Fibroblast of the aortic adventitia (primary cell): ENCODE measurements at places on chromosomes 6 and 20. TPM values are rescaled to one million over a fixed set of nuclear protein-coding genes. Genes with fewer than 3 reads are reported as not detected.

TSBP1 gene
- total RNA-seq = not detected in 2 replicates

LPA gene
- total RNA-seq = not detected in 2 replicates

GHRH gene
- total RNA-seq = not detected in 2 replicates

AVP gene
- not detected in 2 replicates for total RNA-seq

ZSCAN26 gene
- total RNA-seq = 8.7 and 20.8 TPM in 2 replicates

DNMT3B gene
- total RNA-seq = 1.1 and 3.3 TPM in 2 replicates

TREM1 gene
- 0.36 TPM in 1 of 2 replicates, not detected in the other for total RNA-seq

SEMG1 gene
- total RNA-seq = not detected in 2 replicates

TRAPPC3L gene
- 0.45 TPM in 1 of 2 replicates, not detected in the other for total RNA-seq

GPR6 gene
- not detected in 2 replicates for total RNA-seq

HLA-DQB1 gene
- not detected in 2 replicates for total RNA-seq

GNRH2 gene
- not detected in 2 replicates for total RNA-seq

PHACTR1 gene
- total RNA-seq = 0.49 and 0.99 TPM in 2 replicates

CCN5 gene
- 67.9 and 266 TPM in 2 replicates for total RNA-seq

GJA1 gene
- 245 and 251 TPM in 2 replicates for total RNA-seq

SNAP25 gene
- total RNA-seq = 0.65 and 3.1 TPM in 2 replicates

TAGAP gene
- total RNA-seq = not detected in 2 replicates

LAMA4 gene
- total RNA-seq = 306 and 904 TPM in 2 replicates

SPTLC3 gene
- total RNA-seq = 6.8 and 30.6 TPM in 2 replicates

USP49 gene
- total RNA-seq = 2.7 and 11.2 TPM in 2 replicates

ZSCAN23 gene
- total RNA-seq = 6.7 and 12.0 TPM in 2 replicates

SASH1 gene
- total RNA-seq = 59.5 and 60.2 TPM in 2 replicates

EYA2 gene
- 0.57 and 1.6 TPM in 2 replicates for total RNA-seq

BFSP1 gene
- 1.3 and 3.5 TPM in 2 replicates for total RNA-seq

GNAS-AS1 gene
- 0.25 and 0.81 TPM in 2 replicates for total RNA-seq

NNAT gene
- total RNA-seq = 0.36 and 2.8 TPM in 2 replicates

GSTA4 gene
- total RNA-seq = 46.3 and 89.6 TPM in 2 replicates

EEF1A2 gene
- 0.18 TPM in 1 of 2 replicates, not detected in the other for total RNA-seq

DZANK1 gene
- 0.99 and 1.5 TPM in 2 replicates for total RNA-seq

DUSP15 gene
- total RNA-seq = 9.9 TPM in 1 of 2 replicates, not detected in the other

SLC24A3 gene
- 0.57 TPM in 1 of 2 replicates, not detected in the other for total RNA-seq

SIRPA gene
- 12.2 and 18.3 TPM in 2 replicates for total RNA-seq

AGER gene
- 0.16 and 0.18 TPM in 2 replicates for total RNA-seq

DST gene
- 505 and 613 TPM in 2 replicates for total RNA-seq

C6orf89 gene
- 23.8 and 58.2 TPM in 2 replicates for total RNA-seq

SMIM28 gene
- not detected in 2 replicates for total RNA-seq

KIF13A gene
- 53.2 and 86.8 TPM in 2 replicates for total RNA-seq

CD24 gene
- 1.7 and 4.5 TPM in 2 replicates for total RNA-seq

TGM3 gene
- total RNA-seq = 0.08 TPM in 1 of 2 replicates, not detected in the other

PACRG gene
- total RNA-seq = 0.63 and 2.9 TPM in 2 replicates

ZSCAN16 gene
- 2.9 and 4.2 TPM in 2 replicates for total RNA-seq

LGSN gene
- not detected in 2 replicates for total RNA-seq

SMLR1 gene
- not detected in 2 replicates for total RNA-seq

GPSM3 gene
- total RNA-seq = 0.90 TPM in 1 of 2 replicates, not detected in the other

APOBEC2 gene
- 0.16 TPM in 1 of 2 replicates, not detected in the other for total RNA-seq

PRSS16 gene
- not detected in 2 replicates for total RNA-seq

MYL9 gene
- total RNA-seq = 43.6 and 50.0 TPM in 2 replicates

PRRC2A gene
- 24.0 and 68.0 TPM in 2 replicates for total RNA-seq

IRF4 gene
- 2.3 TPM in 1 of 2 replicates, not detected in the other for total RNA-seq

DDO gene
- total RNA-seq = 1.3 and 2.3 TPM in 2 replicates

PNPLA1 gene
- total RNA-seq = 0.09 TPM in 1 of 2 replicates, not detected in the other

RAET1G gene
- 0.82 and 4.6 TPM in 2 replicates for total RNA-seq

PSMF1 gene
- total RNA-seq = 62.1 and 142 TPM in 2 replicates

PAQR8 gene
- total RNA-seq = 3.5 and 8.6 TPM in 2 replicates

ANKRD6 gene
- 14.6 and 18.1 TPM in 2 replicates for total RNA-seq

GPR63 gene
- total RNA-seq = under 0.01 and 0.27 TPM in 2 replicates

HLA-C gene
- 26.3 and 159 TPM in 2 replicates for total RNA-seq

BIRC7 gene
- 0.09 and 0.25 TPM in 2 replicates for total RNA-seq

IYD gene
- total RNA-seq = under 0.01 TPM in 1 of 2 replicates, not detected in the other
